Brain (organoid and tissue), 16 donors: ENCODE measurements at places on chromosomes 4 and X.

DNA sequence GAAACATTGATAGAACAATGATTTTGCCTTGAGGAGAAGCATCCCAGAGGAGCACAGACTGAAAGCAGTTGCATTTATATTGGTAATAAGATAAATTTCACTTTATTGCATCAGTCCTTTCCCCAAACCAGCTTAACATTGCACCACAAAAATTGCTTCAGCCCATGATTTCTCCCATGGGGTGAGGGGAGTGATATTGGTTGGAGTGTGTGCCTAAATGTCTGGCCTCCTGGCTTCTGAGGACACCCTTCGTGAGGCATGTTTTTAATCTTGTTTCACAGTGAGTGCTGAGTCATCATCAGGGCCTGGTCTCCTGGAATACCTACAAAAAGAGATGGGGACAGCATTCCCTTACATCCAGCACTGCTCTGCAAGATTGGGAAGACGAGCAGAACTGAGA is 487.9 kb downstream of the C4orf33 start:
- DNase-seq, result no peak

DNA sequence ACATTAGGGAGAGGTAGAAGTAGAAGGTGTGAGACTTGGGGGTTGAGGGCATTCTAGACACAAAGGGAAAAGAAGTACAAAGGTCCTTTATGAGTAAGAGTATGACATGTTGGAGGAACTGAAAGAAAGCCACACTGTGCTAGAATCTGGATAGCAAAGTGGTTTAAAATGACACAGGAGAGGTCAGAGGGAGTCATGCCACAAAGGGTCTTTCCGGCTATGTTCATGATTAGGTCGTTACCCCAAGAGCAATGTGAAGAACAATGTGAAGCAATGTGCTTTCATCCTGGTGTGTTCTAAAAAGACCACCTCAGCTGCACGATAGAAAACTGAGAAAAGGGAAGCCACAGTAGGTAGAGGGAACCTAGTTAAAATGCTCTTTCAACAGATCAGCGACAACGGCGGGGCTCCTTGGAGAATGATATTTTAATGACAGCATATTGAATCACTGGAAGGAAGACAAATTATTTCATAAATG is 29.2 kb downstream of the SMIM14 start:
- no peak for DNase-seq

GRCh38 chrX:153226344-153227185 is 47.5 kb downstream of the MAGEA1 start:
- DNase-seq, result peak; percentile 22

- no peak for DNase-seq
These were observed 115.6 kb downstream of the SMIM20 start for GRCh38 chr4:26029568-26030131.

DNA sequence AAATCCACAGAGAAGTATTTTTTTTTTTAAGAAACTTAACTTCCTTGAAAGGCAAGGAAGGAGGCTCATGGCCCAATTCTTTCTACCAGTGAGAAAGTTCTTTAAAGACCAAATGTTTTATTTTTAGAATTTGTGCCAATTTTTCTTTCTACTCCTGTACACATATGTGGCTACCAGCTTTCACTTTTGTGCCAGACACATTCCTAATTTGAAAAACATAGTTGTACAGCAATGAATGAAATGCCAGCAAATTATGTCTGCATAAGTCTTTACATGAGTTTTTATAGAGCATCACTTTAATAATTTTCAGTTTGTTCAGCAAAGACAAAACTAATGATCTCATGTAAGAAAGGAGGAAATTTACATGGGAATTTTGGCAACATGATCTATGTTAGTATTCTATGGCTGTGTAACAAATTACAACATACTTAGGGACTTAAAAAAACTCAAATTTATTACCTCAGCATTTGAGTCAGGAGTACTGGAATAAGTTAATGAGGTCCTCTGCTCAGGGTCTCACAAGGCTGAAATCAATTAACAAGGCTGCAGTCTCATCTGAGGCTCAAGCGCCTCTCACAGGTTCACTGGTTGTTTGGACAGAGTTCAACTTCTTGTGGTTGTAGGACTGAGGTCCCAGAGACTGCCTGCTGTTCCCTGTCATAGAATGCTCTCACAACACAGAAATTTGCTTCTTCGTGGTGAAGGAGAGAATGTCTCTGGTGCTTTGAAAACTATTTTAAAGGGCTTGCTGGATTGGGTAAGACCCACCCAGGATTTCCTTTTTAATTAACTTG is 678.2 kb upstream of the FAM241A start:
- DNase-seq, result no peak

DNA sequence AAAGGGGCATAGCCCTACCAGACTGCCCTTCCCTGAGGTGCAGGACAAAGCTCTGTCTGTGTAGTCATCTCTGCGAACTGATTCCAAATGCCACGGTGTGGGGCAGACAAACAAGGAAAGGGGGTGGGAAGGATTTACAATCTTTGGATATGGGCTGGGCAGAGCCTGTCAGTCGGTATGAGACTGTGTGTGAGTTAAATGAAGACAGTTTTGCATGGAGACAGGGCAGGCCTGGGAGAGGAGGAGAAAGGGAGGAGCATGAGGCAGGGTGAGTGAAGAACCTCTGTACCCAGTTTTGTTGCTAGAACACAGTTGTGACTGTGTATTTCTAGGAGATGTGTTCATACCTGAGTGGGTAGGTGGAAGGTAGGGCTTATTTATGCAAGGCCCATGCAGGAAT is 59.4 kb upstream of the MSN start:
- DNase-seq, result no peak

- DNase-seq, result no peak
These were observed 155.5 kb downstream of the RAB28 start for GRCh38 chr4:13328591-13328990.
